H1 (cell line): ENCODE measurements at places on chromosomes 2 and 18.
A peak's percentile ranks its signal among the peaks of the same experiment; 100 is the strongest.

GRCh38 chr2:227612546-227613271 is 1.9 kb downstream of the SCYGR3 start:
- DNase-seq: no peak

GRCh38 chr18:50465211-50466153 is 90.6 kb downstream of the SKA1 start:
- DNase-seq: no peak

DNA sequence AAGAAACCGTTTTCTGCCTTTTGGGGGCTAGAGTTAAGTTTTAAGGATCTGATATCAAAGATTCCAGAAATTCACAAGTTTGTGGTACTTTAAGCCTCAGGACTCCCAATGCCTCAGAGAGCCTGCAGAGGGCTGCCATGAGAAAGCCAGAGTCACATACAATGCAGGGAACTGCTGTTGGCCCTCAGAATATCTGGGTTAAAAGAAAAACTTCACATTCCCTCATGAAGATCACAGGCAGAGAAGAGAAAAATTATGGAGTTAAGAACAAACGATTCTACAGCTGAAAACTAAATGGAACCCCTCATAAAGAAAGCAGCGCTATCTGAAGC is 39.5 kb downstream of the HDAC4 start:
- DNase-seq: no peak

- DNase-seq: no peak
These were observed 27.7 kb upstream of the SPATS2L start for GRCh38 chr2:200278694-200279316.

DNA sequence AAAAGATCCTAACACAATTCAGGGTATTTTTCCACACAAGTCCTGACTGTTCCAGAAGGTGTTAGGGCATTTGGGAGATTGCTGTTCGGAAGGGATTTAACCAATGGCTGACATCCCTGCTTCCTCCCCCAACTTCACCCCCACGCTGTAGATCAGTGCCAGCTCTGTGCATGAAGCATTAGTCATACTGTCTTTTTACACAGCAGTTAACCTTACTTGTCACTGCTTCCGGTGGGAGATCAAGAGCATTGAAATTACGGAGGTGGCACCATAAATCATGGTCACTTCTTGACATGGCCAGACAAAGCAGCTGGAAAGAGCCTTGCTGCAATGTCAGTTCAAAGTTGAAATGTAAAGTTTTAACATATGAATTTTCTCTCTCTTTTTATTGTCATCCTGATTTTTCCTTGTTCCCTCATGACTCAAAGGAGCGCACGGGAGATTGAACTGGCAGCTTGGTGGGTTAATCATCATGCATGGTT is 70.2 kb downstream of the HRH4 start:
- DNase-seq: no peak

GRCh38 chr18:3236470-3236869 is 11.1 kb upstream of the MYL12A start:
- no peak for DNase-seq

DNA sequence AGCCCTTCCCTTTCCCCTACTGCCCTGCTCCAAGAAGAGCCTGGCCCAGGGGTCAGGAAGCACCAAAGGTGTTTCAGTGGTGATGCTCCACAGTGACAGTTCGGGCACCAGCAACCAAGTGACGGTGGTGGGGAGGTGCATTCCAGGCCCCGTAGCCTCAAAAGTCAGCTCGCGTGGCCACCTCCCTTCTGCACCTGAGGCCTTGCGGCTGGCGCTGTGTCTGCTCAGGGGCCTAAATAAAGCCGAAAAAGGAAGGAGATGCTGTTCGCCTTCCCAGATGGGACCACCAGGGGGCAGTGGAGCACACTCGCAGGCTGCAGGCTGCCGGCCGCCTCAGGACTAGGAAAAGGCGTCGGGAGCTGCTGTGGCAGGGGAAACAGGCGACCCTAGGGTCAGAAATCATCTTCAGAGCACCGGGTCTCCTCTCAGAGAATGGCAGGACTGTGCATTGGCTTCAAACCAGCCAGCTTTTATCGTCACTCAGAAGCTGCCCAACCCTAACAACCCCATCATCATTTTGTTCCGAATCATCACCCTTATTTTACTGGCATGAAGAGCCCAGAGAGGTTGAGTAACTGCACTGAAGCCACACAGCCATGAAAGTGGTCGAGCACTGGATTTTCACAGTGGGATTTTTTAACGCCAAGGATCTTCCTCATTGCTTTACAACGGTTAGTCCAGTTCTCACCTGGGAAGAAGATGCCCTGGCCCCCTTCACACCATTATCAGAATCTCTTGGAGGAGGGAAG is 213.0 kb upstream of the CELF4 start:
- peak; percentile 84 for DNase-seq

DNA sequence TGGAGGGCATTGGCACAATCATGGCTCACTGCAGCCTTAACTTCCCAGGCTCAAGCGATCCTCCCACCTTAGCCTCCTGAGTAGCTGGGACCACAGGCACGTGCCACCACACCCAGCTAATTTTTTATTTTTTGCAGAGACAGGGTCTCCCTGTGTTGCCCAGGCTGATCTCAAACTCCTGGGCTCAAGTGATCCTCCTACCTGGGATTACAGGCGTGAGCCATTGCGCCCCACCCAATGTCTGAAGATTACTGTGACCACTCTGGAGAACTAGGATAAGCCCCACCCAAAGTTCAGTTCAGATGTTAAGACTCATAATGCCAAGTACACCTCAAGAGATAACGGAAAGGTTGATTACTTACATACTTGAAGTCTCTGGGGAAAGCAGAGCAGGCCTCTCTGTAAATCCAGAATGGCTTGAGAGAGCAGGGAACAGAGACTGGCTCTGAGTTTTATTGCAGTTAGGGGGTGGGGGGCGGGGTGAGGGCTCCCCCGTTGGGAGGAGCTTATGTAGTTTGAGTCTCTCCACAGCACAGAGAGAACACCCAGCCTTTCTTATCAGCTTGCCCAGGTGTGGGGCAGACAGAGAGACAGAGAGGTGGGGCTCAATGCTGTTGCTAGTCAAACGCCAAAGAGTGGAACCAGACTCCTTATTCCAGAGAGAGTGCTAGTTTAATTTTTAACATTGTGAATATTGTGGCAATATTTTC is 26.5 kb upstream of the ERICH2 start:
- no peak for DNase-seq

- DNase-seq: no peak
These were observed 17.3 kb downstream of the DGKD start for GRCh38 chr2:233371641-233372040.

DNA sequence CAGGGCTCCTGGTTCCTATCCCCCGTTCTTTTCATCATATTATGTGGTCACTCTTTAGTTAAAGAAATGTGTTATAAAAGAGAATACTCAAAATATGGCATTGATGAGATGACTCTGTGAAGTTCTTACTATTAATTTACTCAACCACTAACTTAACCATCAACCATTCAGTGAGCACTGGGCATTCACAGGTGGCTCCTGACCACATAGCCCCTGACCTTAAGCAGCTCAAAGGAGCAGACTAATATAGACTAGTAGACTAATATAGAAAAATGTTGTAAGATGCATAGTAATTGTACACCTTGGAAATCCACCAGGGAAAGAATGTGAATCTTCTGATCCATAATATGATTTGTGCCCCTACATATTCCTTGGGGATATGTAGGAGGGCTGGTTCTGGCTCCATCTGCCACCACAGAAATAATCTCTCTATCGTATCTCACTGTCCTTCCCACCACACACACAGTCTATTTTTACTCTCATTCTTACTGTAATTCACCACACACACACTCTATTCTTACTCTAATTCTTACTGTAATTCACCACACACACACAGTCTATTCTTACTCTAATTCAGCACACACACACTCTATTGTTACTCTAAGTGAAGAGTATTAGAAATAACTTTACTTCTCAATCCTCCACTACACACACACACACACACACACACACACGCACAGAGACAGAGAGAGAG is 188.9 kb upstream of the ITGA4 start:
- no peak for DNase-seq

- DNase-seq: no peak
These were observed 96.0 kb upstream of the WDSUB1 start for GRCh38 chr2:159382447-159383028.

GRCh38 chr2:26704441-26704977 is 12.0 kb downstream of the KCNK3 start:
- no peak for DNase-seq

GRCh38 chr2:201255408-201256033 is 4.8 kb upstream of the CASP8 start:
- peak; percentile 26 for DNase-seq

- no peak for DNase-seq
These were observed 43.8 kb upstream of the CYP26B1 start for GRCh38 chr2:72191441-72191840.

GRCh38 chr18:23609390-23610023 is 23.2 kb upstream of the NPC1 start:
- DNase-seq: no peak

- DNase-seq: no peak
These were observed 202.0 kb downstream of the HRH4 start for GRCh38 chr18:24662412-24662821.

GRCh38 chr18:28411806-28412205 is 234.9 kb upstream of the CDH2 start:
- no peak for DNase-seq

DNA sequence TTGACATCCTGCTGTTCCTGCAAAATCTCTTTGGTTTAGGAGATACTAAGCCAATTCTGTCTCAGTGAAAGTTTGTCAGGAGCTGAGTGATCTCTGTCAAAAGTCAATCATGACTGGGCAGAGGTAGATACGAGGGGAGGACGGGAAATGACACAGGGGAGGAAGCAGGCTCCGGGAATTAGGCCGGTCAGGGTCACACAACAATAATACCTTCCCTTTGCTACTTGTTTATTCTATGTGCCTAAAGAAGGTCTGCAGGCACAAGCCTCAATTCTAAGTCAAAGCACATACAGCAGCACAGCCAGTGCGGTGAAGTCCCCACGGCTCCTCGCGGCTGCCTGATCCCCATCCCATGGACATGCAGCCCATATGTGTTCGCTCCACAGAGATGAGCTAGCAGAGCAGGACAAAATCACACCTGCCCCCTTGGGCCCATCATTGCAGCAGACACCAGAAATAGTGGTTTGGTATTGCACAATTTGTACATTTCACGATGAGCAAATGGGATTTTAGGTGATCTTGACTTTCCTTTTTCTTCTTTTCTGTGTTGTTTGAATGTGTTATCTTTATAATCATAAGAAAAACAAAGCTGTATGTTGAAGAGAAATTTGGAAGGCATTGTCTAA is 141.4 kb downstream of the VAPA start:
- DNase-seq: no peak

- DNase-seq: no peak
These were observed 5.2 kb downstream of the MYO1B start for GRCh38 chr2:191250400-191250799.

GRCh38 chr2:176121190-176122051 is 1.1 kb upstream of the HOXD9 start:
- DNase-seq: peak; percentile 66

DNA sequence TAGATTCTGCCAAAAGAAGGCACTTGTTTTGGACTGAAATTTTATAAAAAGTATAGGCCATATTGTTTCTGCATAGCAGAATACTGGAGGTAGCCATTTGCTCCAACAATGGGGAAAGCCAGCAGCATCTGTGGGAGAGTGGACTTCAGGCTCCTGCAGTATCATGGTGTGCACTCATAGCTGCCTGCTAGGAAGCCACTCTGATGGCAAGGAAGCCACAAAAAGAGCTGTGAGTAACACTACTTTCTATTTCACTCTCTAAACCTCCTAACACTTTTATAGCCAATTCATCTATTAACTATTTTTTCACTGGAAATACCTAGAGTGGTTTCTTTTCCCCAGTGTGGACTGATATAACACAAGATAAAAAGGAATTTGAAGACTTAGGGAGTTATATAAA is 144.4 kb upstream of the KCNJ3 start:
- no peak for DNase-seq

GRCh38 chr2:28648147-28648546 is 103.5 kb upstream of the PPP1CB start:
- DNase-seq: no peak

DNA sequence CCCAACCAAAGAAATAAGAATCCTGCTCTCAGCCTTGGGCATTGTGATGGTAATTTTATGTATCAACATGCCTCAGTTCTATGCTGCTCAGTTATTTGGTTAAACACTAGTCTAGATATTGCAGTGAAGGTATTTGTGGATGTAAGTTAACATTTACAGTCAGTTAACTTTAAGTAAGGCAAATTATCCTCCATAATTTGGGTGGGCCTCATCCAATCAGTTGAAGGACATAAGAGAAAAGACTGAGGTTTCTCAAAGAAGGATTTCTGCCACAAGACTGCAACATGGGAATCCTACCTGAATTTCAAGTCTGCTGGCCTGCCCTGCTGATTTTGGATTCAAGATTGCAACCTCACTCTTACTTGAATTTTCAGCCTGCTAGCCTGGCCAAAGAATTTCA is 975.5 kb upstream of the ACVR2A start:
- no peak for DNase-seq

- DNase-seq: no peak
These were observed 47.1 kb downstream of the GPR39 start for GRCh38 chr2:132463719-132464118.

- DNase-seq: no peak
These were observed 755 bp downstream of the SPAST start for GRCh38 chr2:32064021-32064601.

- DNase-seq: no peak
These were observed 437.4 kb upstream of the MC4R start for GRCh38 chr18:60809937-60810336.

- peak; percentile 89 for DNase-seq
These were observed at the start of gene EMX1 for GRCh38 chr2:72917138-72917876. EMX1 (plus strand) TSS chr2:72917519; CDS start chr2:72917853, 334 bp downstream.
